HepG2 (cell line): ENCODE measurements at places on chromosomes 4 and X. TPM values are rescaled to one million over a fixed set of nuclear protein-coding genes. Genes with fewer than 3 reads are reported as not detected.

GRCh38 chr4:52856801-52857200 is 5.3 kb upstream of the RASL11B start:
- H3K27me3 ChIP-seq: 0 out of 3 replicates have a peak, but pooled peaks cover 6% of the 10 kb centered on the region
- no peak overlapping the region for H3K27ac ChIP-seq
- DNase-seq: no peak
- no peaks in the 10 kb centered on the region for H3K36me3 ChIP-seq
- 0 out of 2 replicates have a peak, but pooled peaks cover 4% of the 10 kb centered on the region for H3K4me1 ChIP-seq

- H3K27me3 ChIP-seq: no peaks in the 10 kb centered on the region
- H3K27ac ChIP-seq: no peak overlapping the region
- no peaks in the 10 kb centered on the region for H3K4me1 ChIP-seq
- no peak overlapping the region for H3K4me3 ChIP-seq
- H3K36me3 ChIP-seq: no peaks in the 10 kb centered on the region
Observed at GRCh38 chr4:56762484-56763250, 58.8 kb downstream of the SPINK2 start.

GRCh38 chr4:73275318-73275654 is 16.7 kb upstream of the ANKRD17 start:
- H3K36me3 ChIP-seq: no peaks in the 10 kb centered on the region
- H3K27me3 ChIP-seq: no peaks in the 10 kb centered on the region
- no peak overlapping the region for H3K27ac ChIP-seq
- peaks cover 16% of the 10 kb centered on the region for H3K4me1 ChIP-seq
- peak; percentile 57 for DNase-seq

DNA sequence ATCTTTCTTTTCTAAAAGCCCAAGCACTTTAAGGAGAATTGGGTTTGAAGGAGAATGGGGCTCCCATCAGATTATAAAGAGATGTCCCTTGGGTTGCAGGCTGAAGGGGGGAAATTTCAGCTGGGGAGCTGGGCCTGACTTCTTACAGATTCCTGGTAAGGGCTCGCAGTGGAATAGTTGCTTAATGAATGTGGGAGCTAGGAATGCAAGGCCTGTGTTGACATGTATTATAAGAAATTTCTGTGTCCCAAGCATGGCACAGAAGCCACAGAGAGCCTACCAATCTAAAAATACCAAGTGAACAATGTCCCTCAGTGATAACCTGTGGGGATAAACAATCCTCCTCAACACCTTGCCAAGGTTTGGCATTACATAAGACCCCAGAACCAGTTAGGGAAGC is 39.3 kb upstream of the WNK3 start:
- no peak overlapping the region for H3K4me3 ChIP-seq
- H3K36me3 ChIP-seq: no peaks in the 10 kb centered on the region
- H3K4me1 ChIP-seq: no peaks in the 10 kb centered on the region
- H3K27me3 ChIP-seq: no peaks in the 10 kb centered on the region

DNA sequence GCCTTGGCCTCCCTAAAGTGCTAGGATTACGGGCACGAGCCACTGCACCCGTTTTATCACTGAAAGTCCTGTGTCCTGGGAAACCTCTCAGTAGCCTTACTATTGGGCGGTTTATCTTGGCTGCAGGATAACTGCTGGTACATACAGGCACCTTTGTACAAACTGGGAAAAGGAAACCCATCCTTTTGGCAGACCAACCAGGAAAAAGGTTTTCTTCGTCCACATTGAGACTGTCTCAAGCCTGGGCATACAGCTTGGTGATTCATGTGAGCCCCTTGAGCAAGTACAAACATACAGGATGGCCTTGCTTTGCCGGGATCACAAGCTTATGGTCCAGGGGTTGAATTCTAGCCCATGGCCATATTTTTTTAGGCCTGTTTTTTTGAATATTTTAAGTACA is 32.8 kb downstream of the RWDD4 start:
- H3K36me3 ChIP-seq: no peaks in the 10 kb centered on the region
- DNase-seq: no peak
- H3K4me1 ChIP-seq: no peaks in the 10 kb centered on the region
- no peaks in the 10 kb centered on the region; the same call in 1 of the 2 replicates for H3K27me3 ChIP-seq
- no peak overlapping the region for H3K27ac ChIP-seq

DNA sequence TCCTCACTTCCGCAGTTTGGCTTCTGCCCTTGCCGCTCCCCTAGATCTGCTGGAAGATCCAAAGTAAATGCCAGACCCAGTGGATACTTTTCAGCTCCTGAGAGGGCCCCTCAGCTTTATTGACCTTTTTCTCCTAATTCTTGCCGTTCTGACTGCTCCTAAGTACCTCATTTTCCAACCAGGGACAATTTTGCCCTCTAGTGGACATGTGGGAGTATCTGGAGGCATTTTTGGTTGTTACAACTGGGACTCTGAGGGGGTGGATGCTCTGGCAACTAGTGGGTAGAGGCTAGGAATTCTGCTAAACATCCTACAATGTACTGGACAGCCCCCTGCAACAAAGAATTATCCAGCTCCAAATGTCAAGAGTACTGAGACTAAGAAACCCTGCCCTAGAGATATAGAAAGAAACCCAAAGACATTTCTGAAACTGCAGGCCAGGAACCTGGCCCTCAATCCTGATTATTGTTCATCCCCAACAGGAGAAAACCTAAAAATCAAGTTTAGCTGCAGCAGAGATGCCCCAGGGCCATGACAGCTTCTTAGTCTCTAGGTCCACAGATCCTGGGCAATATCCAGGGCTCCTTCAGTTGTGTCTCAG is 3.4 kb downstream of the TEX13B start:
- no peak overlapping the region for H3K27ac ChIP-seq
- no peaks in the 10 kb centered on the region for H3K36me3 ChIP-seq
- no peaks in the 10 kb centered on the region for H3K4me1 ChIP-seq
- peak; percentile 11 for DNase-seq

GRCh38 chrX:38614485-38614884 is 53.1 kb downstream of the TSPAN7 start:
- H3K36me3 ChIP-seq: no peaks in the 10 kb centered on the region
- no peak overlapping the region for H3K4me3 ChIP-seq
- no peaks in the 10 kb centered on the region for H3K4me1 ChIP-seq
- no peak overlapping the region for H3K27ac ChIP-seq
- no peaks in the 10 kb centered on the region for H3K27me3 ChIP-seq

DNA sequence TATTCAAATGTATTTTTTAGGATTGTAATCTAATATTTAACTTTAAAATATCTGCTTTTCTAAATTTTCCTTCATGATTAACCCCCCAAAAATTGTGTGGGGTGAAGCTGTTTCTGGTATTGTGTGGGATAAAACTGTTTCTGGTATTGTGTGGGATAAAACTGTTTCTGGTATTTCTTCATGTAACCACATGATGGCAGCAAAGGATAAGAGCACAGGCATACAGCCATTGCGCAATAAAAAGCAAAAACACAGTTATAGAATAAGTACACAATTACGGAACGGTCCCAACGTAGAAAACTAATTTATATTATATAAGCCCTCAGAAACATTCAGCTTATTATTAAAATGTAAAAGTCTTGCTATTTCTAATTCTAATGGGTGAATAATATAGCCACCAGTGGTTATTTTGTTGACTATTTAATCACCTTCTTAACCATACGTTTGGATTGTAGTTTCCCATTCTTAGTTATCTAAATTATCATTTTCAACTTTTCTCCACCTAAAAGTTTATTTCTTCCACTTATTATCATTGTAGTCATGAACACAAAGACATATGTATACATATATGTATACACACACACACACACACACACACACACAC is 333.9 kb upstream of the FSTL5 start:
- no peaks in the 10 kb centered on the region for H3K27me3 ChIP-seq
- H3K4me1 ChIP-seq: no peaks in the 10 kb centered on the region
- H3K4me3 ChIP-seq: no peak overlapping the region

DNA sequence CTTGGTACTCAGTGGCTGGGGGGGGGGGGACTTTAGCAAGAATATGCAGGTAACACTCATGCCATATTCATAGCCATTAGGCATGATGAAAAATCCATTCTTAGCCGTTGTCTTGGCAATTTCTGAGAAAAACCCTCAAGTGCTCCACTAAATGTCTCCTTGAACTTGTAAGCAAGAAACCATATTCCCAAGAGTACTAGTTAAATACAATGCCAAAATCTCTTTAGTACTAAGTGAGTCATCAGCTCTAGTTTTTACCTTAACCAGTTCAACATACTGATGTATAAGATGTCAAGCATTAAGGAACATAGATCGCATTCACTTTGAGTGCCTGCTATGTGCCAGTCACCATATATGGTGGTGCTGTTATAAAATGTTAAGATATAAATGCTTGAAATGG is 27.5 kb downstream of the UBE2D3 start:
- no peaks in the 10 kb centered on the region for H3K27me3 ChIP-seq
- DNase-seq: no peak
- no peaks in the 10 kb centered on the region for H3K4me1 ChIP-seq
- H3K4me3 ChIP-seq: no peak overlapping the region

- peak overlapping the region; percentile 89 for H3K27ac ChIP-seq
- DNase-seq: no peak
Observed at GRCh38 chr4:10022346-10023049, 1.2 kb upstream of the SLC2A9 start.

GRCh38 chr4:25180524-25181131 is 20.4 kb upstream of the SEPSECS start:
- DNase-seq: peak; percentile 56
- no peaks in the 10 kb centered on the region for H3K36me3 ChIP-seq
- H3K27me3 ChIP-seq: no peaks in the 10 kb centered on the region
- H3K4me3 ChIP-seq: no peak overlapping the region

- DNase-seq: no peak
- no peak overlapping the region for H3K27ac ChIP-seq
- H3K27me3 ChIP-seq: no peaks in the 10 kb centered on the region
- H3K4me1 ChIP-seq: no peaks in the 10 kb centered on the region
- H3K36me3 ChIP-seq: no peaks in the 10 kb centered on the region
- no peak overlapping the region for H3K4me3 ChIP-seq
Observed at GRCh38 chr4:61245069-61245714, 45.1 kb downstream of the ADGRL3 start.

- no peak overlapping the region for H3K4me3 ChIP-seq
- H3K27ac ChIP-seq: no peak overlapping the region
- no peaks in the 10 kb centered on the region for H3K4me1 ChIP-seq
- H3K36me3 ChIP-seq: no peaks in the 10 kb centered on the region
- DNase-seq: no peak
Observed at GRCh38 chr4:130698251-130698650, 1602.3 kb downstream of the C4orf33 start.

- no peak overlapping the region for H3K4me3 ChIP-seq
- H3K4me1 ChIP-seq: no peaks in the 10 kb centered on the region
- H3K27ac ChIP-seq: no peak overlapping the region
- DNase-seq: no peak
- no peaks in the 10 kb centered on the region for H3K27me3 ChIP-seq
Observed at GRCh38 chr4:66556651-66557278, 886.5 kb upstream of the EPHA5 start.

DNA sequence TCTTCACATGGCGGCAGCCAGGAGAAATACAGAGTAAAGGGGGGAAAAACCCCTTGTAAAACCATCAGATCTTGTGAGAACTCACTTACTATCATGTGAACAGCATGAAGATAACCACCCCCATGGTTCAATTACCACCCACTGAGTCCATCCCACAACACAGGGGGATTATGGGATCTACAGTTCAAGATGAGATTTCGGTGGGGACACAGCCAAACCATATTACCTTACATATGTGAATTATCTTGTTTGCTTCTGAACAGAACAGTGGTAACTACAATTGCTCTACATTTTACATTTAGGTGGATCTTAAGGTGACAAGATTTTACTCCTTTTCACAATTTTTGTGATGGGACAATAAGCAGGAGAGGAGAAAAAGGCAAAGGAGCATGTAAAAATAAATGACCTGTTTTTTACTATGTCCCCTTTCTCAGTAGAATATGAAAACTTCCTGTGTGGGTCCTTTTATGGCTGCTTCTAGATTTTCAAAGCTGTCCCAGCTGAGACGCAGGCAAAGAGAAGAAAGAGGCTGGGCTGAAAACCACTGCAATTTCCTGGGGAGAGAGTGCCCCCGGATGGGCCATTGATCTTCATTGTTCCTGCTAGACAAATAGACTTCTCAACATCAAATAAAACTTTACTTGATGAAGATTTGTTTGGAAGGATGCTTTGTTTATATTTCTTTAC is 45.9 kb upstream of the PGM2 start:
- no peaks in the 10 kb centered on the region for H3K36me3 ChIP-seq
- H3K4me3 ChIP-seq: no peak overlapping the region
- no peak overlapping the region for H3K27ac ChIP-seq

GRCh38 chr4:8221476-8221875 is 22.4 kb downstream of the SH3TC1 start:
- peaks cover 41% of the 10 kb centered on the region for H3K4me1 ChIP-seq
- H3K27ac ChIP-seq: no peak overlapping the region
- H3K4me3 ChIP-seq: no peak overlapping the region
- no peaks in the 10 kb centered on the region for H3K27me3 ChIP-seq
- no peak for DNase-seq

GRCh38 chrX:115036029-115036428 is 18.6 kb upstream of the IL13RA2 start:
- H3K27me3 ChIP-seq: no peaks in the 10 kb centered on the region
- H3K4me3 ChIP-seq: no peak overlapping the region

- H3K4me1 ChIP-seq: no peaks in the 10 kb centered on the region
- no peak for DNase-seq
- no peaks in the 10 kb centered on the region for H3K36me3 ChIP-seq
- H3K4me3 ChIP-seq: no peak overlapping the region
- no peaks in the 10 kb centered on the region for H3K27me3 ChIP-seq
Observed at GRCh38 chr4:119152741-119153140, 17.1 kb downstream of the MYOZ2 start.

- no peak overlapping the region for H3K4me3 ChIP-seq
- H3K27ac ChIP-seq: no peak overlapping the region
- H3K36me3 ChIP-seq: no peaks in the 10 kb centered on the region
- DNase-seq: no peak
- H3K27me3 ChIP-seq: peaks cover 1% of the 10 kb centered on the region; the same call in 1 of the 2 replicates
Observed at GRCh38 chr4:121376556-121376955, 4.3 kb downstream of the QRFPR start.

- peaks cover 23% of the 10 kb centered on the region for H3K36me3 ChIP-seq
- DNase-seq: no peak
- H3K4me3 ChIP-seq: no peak overlapping the region
- H3K27ac ChIP-seq: no peak overlapping the region
Observed at GRCh38 chr4:52600275-52600674, 58.8 kb downstream of the USP46 start.

GRCh38 chr4:6367371-6367851 is 97.8 kb downstream of the WFS1 start:
- H3K4me1 ChIP-seq: no peaks in the 10 kb centered on the region
- no peak overlapping the region for H3K27ac ChIP-seq
- H3K27me3 ChIP-seq: peaks cover 10% of the 10 kb centered on the region
- H3K36me3 ChIP-seq: no peaks in the 10 kb centered on the region
- H3K4me3 ChIP-seq: no peak overlapping the region
- DNase-seq: no peak

DNA sequence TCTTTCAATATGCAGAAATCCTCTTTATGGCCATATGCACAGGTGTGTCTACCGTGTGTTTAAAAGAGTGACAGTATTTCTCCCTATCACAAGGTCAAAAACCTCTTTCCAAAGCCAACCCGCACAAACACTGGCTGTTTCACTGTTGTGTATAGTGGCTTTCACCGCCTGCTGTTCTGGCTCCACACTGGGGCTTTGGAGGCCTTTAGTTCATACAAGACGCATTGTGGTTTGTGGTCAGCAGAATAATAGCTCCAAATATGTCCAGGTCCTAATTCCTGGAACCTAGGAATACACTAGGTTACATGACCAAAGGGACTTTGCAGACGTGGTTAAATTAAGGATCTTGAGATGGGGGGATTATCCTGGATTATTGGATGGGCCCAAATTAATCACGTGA is 40.7 kb upstream of the FAM9A start:
- H3K27ac ChIP-seq: no peak overlapping the region
- H3K27me3 ChIP-seq: no peaks in the 10 kb centered on the region
- H3K4me1 ChIP-seq: no peaks in the 10 kb centered on the region

CNGA1 gene
- total RNA-seq: 0.22 TPM in 1 of 2 replicates, not detected in the other

CSTF2 gene
- 26.7 and 37.1 TPM in 2 replicates for total RNA-seq

TMEM271 gene
- total RNA-seq: not detected in 2 replicates

SEC31A gene
- 231 and 351 TPM in 2 replicates for total RNA-seq

CSAG1 gene
- not detected in 2 replicates for total RNA-seq

BTC gene
- not detected in 2 replicates for total RNA-seq
